ENCODE measurements at places on chromosomes 6 and 20.

DNA sequence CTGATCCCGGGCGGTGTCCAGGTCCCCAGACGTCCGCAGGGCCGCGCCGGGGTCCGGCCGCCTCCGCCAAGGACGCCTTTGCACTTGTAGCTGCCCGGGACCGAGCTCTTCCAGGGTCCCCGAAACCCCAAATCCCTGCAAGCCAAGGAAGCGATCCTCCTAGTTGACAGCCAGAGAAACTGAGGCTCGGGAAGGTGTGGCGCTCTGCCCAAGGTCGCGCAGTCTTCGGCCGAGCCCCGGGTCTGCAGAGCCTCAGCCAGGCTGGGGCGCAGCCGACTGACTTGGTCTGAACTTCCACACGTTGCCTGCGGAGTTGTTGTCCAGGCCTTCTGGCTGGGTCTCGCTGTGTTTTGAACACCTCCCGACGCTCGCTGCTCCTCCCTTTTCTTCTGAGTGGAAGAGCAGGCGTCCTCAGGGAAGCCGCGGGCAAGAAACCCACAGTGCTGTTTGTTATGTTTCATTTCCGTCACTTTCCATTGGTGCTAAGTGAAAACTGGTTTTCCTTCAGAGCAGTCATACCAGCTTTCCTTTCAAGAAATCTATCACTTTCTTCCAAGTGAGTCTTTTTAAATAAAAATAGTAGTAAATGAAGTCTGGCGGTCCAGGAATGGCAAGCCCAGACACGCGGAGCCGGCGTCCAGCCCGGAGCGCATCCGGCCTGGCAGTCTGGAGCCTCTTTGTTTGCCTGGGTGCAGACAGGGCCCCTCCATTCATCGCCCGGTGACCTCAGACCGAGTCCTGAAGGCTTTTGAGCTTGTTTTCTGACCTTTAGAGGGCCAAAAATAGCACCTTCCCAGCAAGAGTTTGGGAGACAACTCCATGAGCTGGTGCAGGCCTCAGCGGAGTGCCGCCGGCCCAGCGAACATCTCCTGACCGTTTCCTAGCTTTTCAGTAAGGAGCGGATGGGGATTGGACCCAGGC is 698 bp downstream of the FAM210B start:
- no peak for DNase-seq

DNA sequence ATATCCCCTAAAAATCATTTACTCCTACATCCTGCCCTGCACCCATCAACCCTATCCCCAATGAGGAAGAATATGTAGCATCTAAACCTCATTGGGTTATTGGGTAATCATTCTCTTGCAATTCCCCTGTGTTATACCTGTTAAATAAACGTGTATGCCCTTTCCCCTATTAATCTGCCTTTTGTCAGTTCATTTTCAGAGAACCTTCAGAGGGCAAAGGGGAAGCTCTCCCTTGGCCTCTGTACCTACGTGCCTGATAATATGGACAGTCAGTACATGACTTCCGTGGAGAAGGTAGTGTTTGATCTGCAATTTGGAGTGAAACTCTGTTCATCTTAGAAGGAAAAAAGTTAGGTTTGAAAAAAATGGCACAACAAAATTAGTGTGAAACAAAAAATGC is 173.5 kb upstream of the RUNX2 start:
- no peak for DNase-seq

DNA sequence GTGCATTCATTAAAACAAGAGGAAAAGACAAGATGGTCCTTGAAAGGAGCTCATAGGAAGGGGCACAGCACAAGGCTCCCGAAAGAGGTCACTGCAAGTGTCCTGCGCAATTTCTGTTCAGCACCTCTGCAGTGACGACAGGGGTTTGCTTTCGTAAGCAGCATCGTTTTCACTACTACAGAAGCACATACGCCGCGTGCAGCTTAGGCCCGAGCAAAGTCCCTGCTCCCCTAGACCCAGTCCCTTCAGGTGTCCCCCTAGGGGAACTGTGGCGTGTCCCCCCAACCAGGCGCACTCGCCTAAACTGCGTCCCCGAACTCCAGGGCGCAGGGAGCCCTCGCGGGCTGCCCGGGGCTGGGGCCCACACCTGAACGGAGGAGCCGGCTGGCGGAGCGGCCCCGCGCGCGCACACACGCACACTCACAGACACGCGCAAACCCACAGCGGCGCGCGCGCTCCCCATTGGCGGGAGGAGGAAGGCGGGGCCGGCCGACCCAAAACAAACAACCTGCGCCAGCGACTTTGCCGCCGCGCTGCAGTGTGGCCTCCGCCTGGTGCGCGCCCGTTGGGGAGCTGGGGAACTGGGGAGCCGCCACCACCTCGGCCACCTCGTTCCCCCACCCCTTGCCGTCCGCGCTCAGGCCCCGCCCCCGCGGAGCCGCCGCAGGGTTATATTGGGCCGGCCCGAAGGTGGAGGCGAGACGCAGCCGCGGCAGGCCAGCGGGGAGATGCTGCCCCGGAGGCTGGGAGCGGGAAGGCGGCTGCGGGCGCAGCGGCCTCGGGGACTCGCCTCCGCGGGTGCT is at the start of gene FOXQ1:
TSS of gene FOXQ1 (plus strand) at position 699 of the 803 bp plus-strand sequence. CDS start 607 bp downstream, outside the sequence.
- DNase-seq = no peak

DNA sequence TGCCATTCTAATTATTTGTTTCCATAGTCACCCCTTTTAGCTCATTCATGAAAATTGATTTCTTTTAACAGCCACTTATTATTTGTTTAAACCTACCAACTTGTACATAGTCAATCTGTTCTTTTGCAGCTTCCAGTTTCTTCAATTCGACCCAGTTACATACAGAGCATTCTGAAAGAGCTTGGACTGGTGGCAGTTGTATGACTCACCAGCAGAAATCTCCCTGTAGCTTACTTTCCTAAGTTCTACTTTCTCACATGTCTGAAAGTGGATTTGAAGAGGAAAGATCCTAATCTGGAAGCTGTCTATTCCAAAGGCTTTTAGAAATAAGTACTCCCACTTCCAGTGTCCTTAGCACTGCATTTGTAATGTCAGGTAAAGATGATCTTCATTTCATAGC is 447.9 kb downstream of the HTR1B start:
- no peak for DNase-seq

DNA sequence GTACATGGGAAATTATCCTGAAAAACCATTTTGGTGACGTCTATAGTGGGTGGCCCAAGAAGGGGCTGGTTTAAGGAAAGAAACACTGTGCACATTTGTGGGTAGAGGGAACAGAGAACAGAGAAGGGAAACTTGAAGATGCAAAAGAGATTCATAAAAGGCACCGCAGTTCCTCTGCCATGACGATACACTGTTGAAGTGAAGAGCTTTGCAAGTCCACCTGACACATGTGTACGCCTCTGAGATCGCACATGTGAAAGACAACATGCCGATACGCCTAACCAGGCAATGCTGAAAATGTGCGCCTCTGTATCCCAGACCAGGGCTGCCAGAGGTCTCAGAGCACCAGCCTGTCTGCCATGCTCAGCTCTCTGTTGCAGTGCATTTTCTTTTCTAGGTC is 180.9 kb downstream of the KIF16B start:
- DNase-seq = no peak

DNA sequence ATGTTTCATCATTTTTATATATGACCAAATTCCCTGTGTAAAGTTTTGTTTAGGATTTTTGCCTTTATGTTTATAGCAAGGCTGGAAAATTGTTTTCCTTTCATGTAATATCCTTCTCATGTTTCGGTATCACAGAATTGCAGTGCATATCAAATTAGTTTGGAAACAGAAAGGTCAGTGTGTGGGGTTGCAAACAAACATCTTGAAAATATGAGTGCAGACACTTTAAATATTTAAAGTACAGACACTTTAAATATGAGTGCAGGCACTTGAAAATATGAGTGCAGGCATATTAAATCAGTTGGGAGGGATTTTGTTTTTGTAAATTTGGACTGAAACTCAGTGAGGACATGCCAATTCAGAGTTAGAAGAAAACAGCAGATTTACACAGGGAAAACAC is 6.5 kb downstream of the SLPI start:
- no peak for DNase-seq

- DNase-seq = no peak
These were observed 66.6 kb upstream of the CCDC167 start for GRCh38 chr6:37566111-37566949.

- DNase-seq = no peak
These were observed 492.1 kb upstream of the CHD6 start for GRCh38 chr20:42110301-42110700.

DNA sequence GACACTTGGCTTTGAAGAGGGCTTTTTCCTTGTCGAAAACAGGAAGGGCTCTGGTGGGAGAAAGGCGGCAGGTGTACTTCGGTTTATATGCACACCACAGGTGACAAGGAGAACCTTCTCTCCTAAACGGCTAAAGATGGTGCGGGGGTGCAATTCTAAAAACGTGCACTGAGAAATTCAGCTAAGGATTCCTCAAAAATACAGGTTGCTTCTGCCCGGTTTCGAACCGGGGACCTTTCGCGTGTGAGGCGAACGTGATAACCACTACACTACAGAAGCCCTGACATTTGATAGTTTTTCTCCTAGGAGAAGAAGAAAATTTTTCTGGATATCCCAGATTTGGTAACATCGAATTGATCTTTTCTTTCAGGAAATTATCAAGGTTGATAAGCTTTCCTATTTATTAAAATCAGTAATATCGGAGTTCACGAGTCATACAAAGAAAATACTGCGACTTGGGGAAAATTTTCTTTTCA is 32.0 kb downstream of the POM121L2 start:
- no peak for DNase-seq

DNA sequence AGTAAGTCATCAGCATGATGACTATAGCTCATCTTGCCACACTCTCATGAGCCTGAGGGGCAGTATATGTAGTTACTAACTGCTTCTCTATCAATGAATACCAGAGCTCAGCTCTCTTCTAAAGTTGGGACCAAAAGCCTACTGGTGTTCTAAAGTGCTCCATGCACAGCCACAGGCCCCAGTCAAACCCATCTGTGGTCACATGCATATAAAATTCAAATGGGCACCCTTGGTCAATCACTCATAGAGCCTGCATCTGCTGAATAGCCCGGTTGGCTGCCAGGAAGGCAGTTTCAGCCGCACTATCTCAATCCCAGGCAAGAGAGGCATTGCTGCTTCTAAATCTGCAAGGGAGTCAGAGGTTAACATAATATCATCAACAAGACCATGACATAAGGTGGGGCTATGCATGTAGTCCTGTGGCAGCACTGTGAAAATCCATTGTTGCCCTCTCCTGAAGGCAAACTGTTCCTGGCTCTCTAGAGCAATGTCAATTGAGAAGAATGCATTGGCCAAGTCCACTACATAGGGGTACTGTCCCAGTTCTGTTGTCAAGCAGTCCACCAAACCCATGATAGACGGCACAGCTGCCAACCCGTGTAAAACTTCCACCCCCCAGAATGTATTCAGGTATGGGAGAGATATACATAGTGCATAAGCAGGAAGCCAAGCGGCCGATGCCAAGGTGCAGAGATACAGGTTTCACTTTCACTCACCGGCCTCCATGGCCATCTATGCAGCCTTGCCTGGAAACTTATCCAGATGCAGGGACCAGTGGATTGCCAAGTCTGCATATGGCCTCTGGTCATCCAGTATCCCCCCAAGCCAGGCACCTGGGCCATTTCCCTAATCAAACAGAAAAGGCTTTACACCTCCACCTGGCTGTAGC is 76.2 kb downstream of the ALDH8A1 start:
- no peak for DNase-seq

DNA sequence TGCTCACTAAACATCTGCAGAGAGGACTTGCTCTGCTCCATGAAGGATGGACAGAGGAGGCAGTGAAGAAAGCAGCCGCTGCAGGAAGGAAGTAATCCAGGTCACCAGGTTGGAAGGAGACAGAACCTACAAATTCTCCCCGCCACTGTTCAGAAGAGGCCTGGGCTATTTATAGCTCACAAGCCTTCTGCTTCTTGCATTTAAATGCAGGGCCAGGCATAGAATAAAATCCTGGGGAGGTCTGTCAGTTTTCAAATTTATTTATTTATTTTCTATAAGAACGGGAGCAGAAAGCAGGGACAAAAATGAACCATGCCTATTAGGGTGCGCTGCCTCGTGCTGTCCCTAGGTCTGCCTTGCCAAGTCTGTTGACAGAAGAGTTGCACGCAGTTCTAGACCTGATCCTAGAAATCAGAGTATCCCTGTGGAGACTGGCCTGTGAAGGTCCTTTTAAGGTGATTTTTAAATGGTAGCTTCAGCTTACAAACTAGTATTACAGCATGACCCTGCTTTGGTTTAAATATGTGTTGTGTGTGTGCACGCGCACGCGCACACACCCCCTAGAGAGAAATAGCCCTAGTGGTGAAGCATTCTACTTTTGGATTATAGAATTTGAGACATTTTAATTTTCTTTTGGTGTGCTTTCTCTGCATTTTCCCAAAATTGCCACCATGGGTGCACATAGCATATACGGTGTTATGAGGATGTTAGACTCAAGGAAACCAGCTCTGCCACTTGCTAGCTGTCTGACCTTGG is 19.5 kb downstream of the RIMS4 start:
- DNase-seq = no peak

DNA sequence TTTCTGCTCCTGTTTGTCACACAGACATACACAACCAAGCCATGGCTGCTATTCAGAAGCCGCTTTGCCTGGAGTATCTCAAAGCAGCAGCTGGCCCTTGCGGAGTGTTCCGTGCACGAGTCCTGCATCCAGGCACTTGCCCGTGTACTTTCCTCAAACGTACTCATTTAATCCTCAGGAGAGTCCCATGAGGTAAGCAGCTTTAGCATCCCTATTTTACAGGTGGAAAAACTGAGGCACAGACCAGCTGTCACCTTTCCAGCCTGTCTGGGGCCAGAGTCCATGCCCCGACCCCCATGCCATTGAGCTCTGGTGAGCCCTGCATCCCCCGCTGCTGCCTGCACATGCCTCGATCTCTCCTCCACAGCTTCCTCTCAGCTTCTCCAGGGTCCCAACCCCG is 130.0 kb downstream of the ERMARD start:
- no peak for DNase-seq

DNA sequence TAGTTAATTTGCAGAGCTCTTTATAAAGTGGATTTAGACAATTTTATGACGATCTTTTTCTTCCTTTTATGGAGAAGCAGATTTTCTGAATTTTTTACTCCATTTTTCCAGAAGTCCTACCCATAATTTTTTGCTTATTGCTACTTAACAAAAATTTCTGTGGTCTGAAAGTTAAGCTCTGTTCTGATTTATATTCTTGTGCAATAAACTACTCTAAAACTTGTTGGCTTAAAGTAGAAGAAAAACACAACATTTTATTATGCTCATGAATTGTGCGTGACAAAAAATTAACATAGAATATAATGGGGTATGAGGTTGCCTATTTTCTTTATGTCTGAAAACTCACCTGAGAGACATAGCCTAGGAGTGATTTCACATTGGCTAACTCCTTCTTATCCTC is 2.6 kb downstream of the DEFB113 start:
- no peak for DNase-seq

GRCh38 chr20:12047838-12048432 is 130.2 kb downstream of the BTBD3 start:
- no peak for DNase-seq

Measured in Panc1 (cell line).